D721Med (cell line): ENCODE measurements at places on chromosomes 16 and 17.
A peak's percentile ranks its signal among the peaks of the same experiment; 100 is the strongest.

DNA sequence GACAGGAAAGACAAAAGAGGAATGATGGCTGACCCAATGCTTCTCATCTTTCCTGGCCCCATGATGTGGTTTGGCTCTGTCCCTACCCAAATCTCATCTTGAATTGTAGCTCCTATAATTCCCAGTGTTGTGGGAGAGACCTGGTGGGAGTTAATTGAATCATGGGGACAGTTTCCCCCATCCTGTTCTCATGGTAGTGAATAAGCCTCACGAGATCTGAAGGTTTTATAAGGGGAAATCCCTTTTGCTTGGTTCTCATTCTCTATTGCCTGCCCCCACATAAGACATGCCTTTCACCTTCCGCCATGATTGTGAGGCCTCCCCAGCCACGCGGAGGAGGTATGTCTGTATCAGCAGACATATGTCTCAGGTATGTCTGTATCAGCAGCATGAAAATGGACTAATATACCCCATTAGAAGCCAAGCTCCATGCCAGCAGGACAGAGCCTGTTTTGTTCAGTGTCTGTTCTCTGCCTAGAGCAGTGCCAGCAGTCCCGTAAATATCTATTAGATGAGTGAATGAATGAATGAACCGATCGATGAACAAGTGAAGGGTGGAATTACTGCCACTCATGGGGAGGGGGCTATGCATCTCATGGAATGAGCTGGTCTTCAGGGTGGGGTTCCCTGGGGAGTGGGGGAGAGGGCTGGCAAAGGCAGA is 304.4 kb downstream of the SOX9 start:
- DNase-seq: no peak

DNA sequence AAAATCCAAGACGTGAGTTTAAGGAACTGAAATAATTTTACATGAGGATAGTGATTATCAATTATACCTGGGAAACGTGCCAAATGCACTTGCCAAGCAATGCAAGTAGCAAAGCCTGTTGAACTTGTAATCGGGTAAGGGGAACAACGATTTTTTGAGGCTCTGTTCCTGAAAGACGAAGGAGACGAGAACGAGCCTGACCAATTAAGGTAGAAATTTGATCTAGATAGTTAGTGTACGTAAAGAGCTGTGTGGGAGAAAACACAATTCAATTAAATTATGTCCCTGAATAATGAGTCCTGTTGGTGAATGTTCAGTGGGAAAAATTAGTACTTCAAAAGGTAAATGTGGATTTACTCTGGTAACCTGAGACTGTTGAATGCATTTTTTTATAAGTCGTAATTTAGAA is 17.7 kb upstream of the KCTD5 start:
- no peak for DNase-seq

DNA sequence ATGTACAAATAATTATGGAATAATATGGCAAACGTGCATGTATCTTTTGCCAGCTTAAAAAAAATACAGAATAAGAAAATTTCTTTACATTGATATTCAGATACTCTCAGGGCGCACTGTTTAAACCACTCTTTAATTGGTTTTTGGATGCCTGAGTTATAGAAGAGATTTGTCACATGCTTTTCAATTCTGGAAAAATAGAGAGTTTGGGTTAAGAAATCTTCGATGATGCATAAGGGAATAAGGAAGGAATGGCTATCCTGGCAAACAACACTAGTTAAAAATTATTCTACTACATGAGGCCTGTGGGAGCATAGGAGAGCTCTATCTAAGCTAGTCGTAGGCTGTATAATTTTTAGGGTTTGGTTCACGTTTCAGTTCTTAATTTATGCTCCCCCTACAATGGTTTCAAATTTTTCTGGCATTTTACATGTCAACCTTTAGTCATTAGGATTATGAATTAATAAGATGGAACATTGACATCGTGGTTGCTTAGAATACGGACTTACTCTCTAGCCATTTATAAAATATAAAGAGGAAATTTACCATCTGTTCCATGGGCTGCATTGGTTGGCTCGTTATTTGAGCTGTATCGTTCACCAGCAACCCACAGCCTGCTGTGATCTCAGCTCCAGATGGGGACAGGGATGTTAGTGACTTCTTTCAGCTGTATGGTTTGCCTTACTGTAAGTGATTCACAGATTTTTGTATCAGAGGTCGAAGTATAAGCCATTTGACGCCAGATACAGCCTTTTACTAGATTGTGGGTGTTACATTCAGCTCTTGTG is 15.9 kb downstream of the NARF start:
- no peak for DNase-seq

- DNase-seq: no peak
These were observed 19.5 kb upstream of the CSNK2A2 start for GRCh38 chr16:58217311-58217925.

GRCh38 chr16:88716201-88716600 is 9.9 kb downstream of the CTU2 start:
- DNase-seq: no peak

DNA sequence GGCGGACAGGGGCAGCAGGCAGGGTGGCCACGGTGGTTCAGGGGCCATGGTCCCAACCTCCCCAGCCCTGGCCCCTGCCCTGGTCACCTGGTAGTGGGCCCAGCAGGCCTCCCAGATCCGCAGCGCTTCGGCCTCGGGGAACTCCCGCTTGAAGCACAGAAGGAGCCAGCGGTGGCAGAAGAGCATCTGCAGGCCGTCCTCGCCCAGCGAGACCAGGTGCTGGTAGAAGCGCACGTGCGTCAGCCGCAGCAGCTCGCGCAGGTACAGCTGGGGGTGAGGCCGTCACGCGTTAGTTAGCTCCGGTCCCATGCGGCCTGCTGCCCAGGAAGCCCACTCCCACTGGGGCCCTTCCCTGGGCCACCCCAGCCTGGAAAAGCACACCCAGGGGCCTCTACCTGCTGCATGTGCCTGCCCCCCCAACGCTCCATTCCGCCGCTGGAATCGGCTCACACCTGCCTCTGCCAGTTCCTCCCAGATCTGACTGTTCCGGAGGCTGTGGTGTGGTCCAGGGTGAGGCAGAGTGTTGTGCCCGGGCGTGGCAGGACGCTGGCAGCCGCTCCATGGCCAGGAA is 90.8 kb downstream of the TBC1D16 start:
- DNase-seq: peak; percentile 10

GRCh38 chr17:27810211-27810901 is 10.0 kb upstream of the NOS2 start:
- DNase-seq: no peak

- DNase-seq: no peak
These were observed 1144.9 kb upstream of the GOT2 start for GRCh38 chr16:59878999-59879398.
